ENCODE measurements at places on chromosomes 13 and 19.

- no peak for DNase-seq
Observed at GRCh38 chr19:3554254-3555083, 2.9 kb downstream of the MFSD12 start.

- DNase-seq: no peak
Observed at GRCh38 chr13:44884076-44884729, 105.1 kb downstream of the NUFIP1 start.

DNA sequence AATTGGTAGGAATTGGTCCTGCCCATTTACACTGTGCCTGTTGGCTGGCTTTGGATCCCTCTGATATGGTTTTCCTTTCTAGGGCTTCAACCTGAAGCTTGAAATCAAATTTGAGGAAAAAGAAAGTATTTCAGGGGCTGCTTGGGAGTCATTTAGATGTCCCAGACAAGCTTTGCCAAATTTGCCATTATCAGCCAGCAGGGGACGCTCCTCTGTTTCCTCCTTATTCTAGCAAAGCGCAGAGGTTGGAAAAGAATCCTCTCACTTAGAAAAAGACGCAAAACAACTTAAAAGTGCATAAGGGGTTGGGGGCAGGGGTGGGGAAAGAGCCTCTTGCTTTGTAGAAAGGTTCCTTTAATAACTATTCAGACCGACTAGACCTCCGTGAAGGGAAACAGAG lies 1211.1 kb upstream of the PCDH20 start:
- DNase-seq: no peak

- no peak for DNase-seq
Observed at GRCh38 chr19:5131031-5131505, 162.2 kb downstream of the KDM4B start.

DNA sequence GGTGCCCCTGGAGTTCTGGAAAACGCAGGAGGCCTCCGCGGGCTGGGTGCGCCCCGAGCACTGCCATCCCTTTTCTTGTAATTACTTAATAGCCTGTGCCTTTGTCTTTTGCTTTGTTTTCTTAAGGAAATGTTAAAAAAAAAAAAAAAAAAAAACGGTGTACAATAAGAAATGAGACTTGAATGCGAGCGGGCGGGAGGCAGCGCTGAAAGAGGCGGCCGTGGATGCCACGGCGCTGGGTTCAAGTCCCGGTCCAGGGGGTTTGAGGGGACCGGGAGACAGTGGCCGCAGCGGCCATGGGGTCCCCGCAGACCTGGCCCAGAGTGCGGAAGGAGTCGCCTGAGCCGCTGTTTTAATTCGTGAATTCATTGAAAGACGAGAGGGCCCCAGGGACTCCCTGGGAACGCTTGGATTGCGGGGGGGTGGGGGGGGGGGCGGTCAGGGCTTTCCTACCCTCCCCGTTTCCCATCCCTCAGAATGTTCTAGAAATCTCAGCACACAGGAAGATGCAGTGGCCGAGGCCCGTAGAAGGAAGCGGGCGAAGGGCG lies 349.2 kb upstream of the ARGLU1 start:
- DNase-seq: no peak

- no peak for DNase-seq
Observed at GRCh38 chr13:65168026-65168425, 2062.1 kb downstream of the PCDH9 start.

- DNase-seq: no peak
Observed at GRCh38 chr19:6787393-6787792, 14.9 kb downstream of the VAV1 start.

- no peak for DNase-seq
Observed at GRCh38 chr19:50750010-50750409, 20.3 kb upstream of the GPR32 start.

DNA sequence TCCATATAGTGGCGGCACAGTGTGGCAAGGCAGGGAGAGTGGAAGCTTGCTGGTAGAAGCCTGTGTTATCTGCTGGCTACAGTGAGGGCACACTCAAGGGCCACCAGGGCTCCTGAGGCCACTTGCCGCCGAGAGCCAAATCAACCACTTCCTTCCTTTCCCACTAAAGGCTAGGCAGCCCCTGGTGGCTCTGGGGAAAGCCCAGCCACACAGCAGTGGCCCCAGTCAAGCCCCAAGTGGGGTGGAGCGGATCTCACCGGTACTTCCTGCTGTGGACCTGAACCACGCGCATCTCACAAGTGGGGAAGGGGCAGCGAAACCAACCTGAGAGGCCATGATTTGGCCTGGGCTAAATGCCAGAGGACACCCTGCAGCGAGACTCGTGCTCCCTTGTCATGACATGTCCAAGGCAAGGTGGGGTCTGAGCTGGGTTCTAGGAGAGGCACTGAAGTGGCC lies 21.9 kb upstream of the SLC35E1 start:
- no peak for DNase-seq

GRCh38 chr19:50870417-50871089 lies 2.7 kb upstream of the KLK2 start:
- DNase-seq: no peak

DNA sequence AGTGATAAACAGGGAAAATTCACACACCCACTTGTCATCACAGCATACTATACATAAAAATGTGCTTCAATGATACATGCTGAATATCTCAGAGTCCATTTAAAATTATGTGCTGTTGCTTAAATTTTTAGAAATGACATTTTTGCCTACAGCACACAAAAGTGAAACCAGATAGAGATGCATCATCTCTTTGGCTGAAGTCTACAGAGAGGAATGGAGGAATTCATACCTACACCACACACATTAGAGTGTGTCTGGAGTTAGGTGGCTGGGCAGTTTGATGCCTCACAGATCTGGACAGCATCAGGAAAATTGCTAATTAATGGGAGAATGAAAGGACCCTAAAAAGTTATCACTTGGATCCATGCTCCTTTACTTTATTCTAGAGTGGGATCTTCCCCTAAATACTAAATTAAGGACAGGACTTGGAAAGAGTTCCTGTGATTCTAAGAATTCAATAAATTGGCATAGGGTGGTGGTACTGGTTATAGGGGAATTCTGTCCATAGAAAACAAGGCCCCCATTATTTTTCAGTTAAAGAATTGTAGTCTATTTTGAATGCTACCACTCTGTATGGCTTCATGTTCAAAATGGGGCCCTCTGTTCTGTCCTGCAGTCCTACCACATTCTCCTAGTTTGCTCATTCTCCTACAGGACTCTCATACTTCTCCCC lies 41.3 kb downstream of the RCBTB2 start:
- DNase-seq: no peak

DNA sequence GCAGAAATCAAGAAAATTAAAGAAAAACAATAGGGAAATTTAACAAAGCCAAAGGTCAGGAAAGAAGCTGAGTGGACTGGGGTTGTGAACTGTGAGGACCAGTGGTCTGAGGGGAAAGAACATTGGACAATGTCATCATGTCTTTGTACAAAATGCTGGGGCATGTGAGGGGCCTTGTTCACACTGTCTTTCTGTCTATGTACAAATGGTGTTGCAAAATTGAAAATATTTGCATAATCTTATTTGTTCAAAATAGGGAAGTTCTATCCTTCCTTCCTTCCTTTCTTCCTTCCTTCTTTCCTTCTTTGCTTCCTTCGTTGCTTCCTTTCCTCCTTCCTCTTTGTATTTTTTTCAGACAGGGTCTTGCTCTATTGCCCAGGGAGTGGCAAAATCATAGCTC lies 79.2 kb upstream of the SCEL start:
- no peak for DNase-seq

GRCh38 chr19:29884466-29884865 lies 57.6 kb upstream of the URI1 start:
- no peak for DNase-seq

DNA sequence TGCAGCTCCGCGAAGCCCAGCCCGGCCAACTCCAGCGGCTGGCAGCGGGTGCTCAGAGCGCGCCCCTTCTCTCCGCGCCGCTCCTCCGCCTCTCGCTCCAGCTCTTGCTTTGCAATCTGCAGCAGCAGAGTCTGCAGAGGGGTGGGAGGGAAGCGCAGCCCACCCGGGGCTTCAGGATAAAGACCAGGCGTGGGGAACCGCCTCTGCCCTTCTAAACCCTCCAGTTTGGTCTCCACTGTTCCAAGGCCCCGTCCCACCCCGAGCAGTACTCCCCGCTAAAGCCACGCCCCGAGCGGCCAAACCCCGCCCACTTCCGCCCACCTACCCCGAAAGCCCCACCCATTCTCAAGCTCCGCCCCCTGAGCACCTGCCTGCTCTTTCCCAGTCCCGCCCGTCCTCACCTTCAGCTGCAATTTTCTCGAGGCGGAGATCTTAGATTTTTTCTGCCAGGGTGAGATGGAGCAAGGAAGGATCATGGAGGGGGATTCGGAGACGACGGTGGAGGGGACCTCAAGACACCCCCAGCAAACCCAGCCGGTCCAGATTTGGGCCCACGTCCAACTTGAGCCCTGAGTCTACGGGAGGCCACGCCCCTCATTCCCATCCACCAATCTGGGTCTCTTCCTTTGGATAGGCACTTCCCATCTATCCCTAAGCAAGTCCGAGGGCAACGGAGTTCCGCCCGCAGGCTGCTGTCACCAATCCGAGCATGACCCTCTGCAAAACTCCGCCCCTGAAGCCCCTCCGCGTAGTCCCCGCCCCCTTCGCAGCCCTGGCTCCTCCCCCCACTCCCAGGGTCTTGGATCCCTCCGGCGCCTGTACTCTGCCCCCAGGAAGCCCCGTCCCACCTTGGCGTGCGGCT lies 1.1 kb downstream of the TNNI3 start:
- DNase-seq: no peak

DNA sequence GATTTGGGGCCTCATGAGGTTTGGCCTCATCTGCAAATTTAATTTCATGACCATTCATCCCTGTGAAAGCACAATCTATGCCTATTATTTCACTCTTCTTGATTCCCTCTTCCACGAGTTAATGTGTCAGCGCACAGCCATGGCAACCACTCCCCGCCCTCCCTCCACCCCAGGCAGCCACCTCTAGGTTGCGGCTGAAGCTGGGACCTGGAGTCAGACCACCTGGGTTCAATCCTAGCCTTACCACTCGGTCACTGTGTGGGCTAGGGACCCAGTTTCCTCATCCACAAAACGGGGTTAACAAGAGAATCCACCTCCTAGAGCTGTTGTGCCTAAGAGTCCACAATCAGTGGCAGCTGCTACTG lies 9.8 kb downstream of the CHST8 start:
- no peak for DNase-seq

DNA sequence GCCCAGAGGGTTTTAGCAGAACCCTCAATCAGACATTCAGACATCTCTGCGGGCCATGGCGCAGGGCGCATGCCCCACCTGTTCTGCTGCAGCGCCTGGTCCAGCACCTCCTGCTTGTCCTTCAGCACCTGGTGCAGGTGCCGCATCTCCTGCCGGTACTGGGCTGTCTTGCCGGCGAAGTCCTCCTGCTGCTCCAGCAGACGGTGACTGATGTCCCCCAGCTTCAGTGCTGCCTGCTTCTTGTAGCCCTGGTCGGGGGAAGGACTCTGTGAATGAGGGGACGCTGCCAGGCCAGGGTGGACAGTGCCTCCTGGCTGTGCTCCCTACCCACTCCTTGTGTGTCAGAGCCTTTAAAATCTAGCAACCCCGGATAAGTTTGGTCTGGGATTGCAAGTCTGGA lies 12.2 kb upstream of the SLC7A9 start:
- DNase-seq: no peak

DNA sequence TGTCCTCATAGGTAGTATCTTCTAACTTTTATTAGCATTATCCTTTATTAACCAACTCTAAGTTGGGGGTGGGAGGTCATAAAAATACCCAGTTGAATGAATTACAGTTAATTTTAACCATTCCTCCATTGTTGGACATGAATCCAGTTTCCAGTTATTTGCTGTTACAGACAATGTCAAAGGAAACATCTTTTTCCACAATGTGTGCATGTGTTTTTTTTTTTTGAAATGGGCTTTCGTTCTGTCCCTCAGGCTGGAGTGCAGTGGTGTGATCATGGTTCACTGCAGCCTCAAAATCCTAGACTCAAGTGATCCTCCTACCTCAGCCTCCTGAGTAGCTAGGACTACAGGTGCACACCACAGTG lies 32.0 kb downstream of the KLF5 start:
- no peak for DNase-seq

DNA sequence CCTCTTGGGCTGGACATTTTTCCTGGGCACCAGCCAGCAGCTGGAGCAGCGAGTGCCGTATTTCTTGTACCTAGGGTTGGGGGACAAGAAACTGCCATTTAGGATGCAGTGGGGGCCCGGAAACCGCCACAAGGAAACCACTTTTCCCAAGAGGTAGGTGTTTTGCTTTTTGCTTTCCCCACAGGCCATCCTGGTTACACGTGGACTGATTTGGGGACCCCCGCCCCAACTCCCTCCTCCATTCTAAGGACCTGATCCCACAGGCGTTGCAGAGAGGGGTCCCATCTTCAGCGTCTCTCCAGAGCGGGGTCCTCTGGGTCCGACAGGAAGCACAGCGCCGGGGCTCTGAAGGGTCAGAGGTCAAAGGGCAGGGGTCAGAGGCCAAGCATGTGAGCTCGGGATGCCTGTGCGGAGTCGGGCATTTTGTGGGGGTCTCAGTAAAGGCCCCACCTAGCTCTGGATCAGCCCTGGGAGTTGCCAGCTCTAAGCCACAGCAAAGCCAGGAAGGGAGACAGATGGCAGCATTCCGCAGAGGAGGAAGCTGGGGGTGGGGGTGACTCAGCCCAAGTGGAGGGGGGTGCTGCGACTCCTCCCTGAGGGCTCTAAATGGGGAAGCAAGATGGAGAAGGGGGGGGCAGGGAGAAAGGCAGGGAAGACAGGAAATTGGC lies 4.3 kb downstream of the ZGLP1 start:
- no peak for DNase-seq

DNA sequence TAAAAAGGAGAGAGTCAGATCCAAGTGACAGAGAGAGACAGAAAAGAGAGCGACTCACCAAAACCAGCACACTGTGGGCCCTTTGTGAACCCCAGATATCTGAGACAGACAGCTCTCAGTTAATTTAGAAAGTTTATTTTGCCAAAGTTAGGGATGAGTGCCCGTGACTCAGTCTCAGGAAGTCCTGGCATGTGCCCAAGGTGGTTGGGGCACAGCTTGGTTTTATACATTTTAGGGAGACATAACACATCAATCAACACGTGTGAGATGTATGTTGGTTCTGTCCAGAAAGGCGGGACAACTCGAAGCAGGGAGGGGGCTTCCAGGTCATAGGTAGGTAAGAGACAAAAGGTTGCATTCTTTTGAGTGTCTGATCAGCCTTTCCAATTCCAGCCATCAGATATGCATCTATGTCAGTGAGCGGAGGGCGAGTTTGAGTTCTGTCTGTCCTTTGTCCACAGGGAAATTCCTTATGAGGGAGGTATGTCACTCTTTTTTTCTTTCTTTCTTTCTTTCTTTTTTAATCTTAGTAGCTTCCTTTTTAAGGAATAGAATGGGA lies 37.2 kb upstream of the ATP11A start:
- DNase-seq: no peak

GRCh38 chr19:56108447-56109195 lies 12.5 kb downstream of the ZNF787 start:
- DNase-seq: no peak

- DNase-seq: no peak
Observed at GRCh38 chr19:16342002-16342715, 17.5 kb downstream of the KLF2 start.
